ENCODE measurements at places on chromosomes 1 and 21.

DNA sequence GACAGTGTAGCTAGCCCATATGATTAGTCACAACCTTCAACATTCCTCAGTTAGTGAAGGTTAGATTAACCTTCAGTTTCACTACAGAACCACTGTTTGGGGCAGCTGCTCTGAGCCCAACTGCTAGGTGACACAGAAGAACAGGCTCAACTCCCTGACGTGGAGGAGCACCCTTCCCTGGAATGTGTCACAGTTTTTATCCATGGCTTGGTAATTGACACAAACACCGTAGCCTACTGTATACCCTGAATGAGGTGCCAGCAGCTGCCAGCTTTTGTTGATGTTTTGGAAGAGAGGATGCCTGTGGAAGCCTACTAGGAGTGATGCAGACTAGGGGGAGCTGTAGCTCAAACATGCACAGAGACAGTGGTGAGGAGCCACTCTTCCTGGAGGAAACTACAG is 56.6 kb upstream of the CR2 start:
- DNase-seq, result no peak

DNA sequence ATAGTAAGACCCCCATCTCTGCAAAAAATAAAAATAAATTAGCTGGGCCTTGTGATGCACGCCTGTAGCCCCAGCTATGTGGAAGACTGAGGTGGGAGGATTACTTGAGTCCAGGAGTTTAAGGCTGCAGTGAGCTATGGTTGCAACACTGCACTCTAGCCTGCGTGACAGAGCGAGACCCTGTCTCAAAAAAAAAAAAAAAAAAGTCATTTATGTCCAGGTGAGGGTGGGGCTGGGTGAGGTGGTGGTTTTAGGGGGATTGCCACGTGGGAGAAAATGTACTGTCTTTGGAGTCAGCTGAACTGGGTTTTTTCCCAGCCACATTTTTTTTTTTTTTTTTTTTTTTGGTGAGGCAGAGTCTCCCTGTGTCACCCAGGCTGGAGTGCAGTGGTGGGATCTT is 6.7 kb downstream of the PIK3CD start:
- no peak for DNase-seq

DNA sequence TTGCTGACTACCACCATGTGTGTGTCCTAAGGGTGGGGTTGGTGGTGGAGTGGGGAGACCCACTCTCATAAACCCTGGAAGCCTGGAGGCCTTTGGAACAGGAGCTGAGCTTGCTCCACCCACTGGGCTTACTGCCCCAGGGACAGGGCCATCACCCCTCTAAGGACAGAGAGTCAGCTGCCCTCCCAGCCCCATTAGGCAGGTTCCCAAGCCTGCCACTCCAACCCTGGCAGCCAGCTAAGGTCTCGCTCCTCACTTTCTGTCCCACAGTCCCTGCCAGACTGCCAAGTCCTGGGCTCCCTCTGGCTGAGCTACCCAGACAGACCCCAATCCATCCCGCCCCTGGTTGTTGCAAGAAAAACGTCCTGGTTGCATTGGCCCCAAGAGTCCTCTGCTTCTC is 3.8 kb downstream of the NT5C1A start:
- DNase-seq, result no peak

GRCh38 chr1:234579967-234580366 is 30.0 kb downstream of the IRF2BP2 start:
- no peak for DNase-seq

DNA sequence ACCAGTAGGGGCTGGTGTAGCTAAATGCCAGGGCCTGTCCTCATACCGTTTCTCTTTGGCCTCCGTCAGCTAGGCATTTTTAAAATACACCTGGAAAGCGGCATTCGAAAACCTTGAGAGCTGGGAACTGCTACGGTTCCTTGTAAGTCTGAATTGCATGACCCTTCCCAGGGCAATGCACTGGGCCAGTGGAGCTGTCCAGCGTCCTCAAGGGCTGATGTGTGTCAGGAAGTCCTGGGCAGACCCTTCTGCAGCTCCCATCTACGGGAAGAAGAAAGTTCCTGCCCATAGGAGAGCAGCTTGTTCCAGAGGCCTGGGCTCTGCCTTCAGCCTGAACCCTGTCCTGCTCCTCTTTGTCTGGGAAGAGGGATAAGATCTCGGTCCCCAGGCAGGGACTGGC is 34.1 kb downstream of the UBASH3A start:
- DNase-seq, result peak; percentile 48

GRCh38 chr1:168654198-168654915 is 74.6 kb downstream of the DPT start:
- DNase-seq, result no peak

DNA sequence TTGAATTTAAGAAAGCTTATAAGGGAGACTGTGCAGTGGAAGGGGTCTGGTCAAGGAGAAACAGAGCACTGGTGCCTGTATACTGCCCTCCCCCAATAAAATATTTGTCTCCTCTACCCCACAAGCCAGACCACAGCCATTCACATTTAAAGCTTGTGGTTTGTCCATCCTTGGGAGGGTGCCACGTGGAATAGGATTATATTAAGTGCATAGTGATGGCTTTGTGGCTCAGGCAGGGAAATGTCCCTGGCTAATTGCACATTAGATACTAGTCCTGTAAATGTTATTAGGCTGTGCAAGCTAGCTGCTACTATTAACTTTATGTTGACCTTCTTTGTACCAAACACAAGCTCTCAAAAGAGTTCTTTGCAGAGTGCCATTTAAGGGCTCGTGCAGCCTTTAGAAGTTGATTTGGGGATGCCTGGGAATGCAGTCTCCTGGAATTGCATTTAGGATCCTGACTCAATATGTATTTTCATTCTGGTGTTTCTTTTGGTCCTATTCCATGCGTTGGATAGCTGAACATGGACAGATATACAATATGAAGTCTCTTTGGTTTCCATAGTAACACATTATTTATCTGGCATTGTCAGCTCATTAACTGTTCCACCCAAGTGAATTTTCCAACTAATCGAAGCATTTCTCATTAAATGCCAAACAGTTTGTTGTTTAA is 210.6 kb downstream of the ROR1 start:
- DNase-seq, result peak; percentile 58

DNA sequence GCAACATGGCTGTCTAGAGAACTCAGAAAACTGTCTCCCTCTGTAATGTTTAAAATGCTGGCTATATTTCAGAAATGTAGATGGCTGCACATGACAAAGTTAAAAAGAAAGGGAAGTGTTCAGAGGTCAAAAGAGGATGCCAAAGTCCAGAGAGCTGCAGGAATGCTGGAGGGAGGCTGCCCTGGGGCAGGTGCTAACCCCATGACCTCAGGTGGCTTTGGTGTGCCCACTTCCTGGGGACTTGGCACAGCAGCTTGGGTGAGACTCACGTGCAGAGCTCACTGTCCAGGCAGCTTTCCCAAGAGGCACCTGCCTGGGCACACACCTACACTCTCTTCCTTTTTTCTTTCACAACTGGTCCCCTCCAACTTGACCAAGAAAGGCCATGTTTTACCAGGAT is 256.4 kb downstream of the KCNJ6 start:
- DNase-seq, result no peak

- DNase-seq, result peak; percentile 75
These were observed 2.4 kb upstream of the IKBKE start for GRCh38 chr1:206467915-206468314.

DNA sequence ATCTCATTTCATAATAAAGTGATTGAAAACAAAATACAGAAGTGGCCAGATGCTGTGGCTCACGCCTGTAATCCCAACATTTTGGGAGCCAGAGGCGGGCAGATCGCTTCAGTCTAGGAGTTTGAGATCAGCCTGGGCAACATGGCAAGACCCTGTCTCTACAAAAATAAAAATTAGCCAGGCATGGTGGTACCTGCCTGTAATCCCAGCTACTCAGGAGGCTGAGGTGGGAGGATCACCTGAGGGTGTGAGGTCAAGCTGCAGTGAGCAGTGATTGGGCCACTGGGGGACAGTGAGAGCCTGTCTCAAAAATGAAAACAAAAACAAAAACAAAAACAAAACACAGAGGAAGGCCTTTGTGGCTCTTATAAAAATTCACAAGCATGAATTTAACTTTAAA is 38.6 kb downstream of the TRIM33 start:
- DNase-seq, result no peak

DNA sequence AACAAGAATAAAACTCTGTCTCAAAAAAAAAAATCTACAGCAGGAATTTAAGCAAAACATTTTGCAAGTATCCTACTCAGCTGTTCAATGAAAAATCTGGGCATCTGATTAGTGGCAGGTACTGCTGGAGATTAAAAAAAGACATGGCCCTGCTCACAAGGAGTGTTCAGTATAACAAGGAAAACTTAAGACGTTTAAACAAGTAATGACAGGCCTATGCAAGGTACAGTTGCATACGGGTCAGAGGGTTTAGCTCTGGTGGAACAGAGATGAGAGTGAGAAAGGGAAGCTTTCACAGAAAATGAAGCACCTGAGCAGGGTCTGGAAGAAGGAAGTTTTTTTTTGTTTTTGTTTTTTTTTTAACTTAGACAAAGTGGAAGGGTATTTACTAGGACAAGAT is 23.0 kb downstream of the SNRNP40 start:
- DNase-seq, result no peak

GRCh38 chr1:212670301-212670700 is 29.3 kb downstream of the BATF3 start:
- no peak for DNase-seq

- no peak for DNase-seq
These were observed at the start of gene CLDN14 for GRCh38 chr21:36479415-36480402. TSS of gene CLDN14 (minus strand) at chr21:36480122. CDS start at chr21:36461695, 18,427 bp downstream.

DNA sequence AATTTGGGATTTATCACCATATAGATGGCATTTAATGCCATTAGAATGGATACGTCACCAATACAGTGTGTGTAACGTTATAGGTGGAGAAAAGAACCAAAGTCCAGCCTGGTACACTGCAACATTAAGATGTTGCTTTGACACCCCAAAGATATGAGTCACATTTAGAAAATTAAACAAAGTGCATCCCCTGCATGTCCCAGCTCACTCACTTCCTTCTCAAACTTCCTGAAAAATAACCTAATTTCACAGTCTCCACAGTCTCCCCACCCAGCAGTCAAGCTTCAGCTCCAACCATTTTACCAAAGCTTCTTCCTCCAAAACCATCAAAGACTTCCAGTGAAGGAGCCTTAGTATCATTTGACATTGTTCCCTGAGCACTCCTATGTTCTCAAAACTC is 111.9 kb downstream of the OMA1 start:
- DNase-seq, result no peak

DNA sequence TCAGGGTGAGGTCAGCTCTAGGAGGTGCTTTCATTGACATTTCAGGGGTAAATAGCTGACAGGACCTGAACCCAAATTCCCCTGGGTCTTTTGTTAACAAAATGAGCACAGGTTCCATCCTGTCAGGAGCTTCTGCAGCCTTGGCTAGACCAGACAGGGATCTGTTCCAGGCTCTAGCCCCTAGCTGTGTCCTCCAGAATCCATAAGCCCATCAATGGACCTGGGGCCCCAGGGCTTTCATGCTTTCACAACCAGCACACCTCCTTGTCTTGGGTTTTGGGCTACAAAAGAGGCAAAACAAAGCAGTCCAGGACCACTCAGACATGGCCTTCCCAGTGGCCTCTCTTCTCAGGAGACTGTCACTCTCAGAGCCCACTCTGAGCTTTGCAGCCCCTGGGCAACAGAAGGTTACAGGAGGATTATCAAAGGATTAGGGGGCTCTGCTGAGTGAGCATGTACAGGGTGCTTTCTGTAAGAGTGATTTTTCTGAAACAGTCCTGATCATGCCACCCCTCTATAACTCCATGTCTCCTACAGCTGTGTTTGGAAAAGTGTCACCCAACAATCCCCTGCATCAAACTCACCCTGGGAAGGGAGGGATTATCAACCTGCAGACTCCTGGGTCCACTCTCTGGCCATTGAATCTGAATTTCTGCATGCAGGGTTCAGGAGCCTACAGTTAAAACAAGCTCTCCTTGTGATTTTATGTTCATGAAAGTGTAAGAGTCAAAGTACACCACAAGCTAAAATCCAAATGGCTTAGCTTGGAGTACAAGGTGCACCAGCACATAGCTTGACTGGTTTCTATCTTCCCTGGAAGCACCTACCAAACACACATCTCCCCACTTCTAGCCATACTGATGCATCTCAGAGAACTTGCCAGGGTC is 67.7 kb upstream of the GCLM start:
- DNase-seq, result no peak

- DNase-seq, result no peak
These were observed 55.6 kb downstream of the L1TD1 start for GRCh38 chr1:62250126-62250726.

DNA sequence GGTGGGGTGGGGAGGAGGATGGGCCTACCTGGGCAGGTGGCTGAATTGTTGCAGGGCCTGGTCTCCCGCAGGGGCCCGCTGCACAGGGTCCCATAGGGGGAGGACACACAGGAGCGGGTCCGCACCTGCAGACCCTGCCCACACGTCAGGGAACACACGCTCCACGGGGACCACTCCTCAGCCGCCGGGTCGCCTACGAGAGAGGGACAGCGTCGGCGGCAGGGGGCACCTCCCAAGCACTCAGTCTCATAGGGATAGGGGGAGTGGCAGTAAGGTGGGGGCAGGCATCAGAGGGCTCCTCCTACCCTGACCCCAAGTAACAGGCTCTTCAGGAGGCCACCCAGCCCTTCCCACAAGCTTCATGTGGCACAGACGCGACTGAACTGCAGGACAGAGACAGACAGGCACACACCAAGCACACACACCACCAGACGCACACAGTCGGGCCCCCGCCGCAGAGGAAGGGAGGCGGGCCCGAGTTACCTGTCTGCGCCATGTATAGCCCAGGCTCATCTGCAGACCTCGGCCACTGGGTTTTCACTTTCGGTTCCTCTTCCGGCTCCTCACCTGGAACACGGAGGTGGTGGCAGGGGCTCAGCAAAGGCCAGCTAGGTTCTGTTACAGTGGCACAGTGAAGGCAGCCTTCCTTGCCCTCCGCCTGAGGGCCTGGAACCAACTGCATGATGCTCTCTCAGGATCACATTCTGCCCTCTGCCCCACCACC is 19.8 kb downstream of the ADGRB2 start:
- DNase-seq, result no peak

GRCh38 chr1:20200966-20201365 is 14.6 kb upstream of the PLA2G2C start:
- no peak for DNase-seq

- no peak for DNase-seq
These were observed 110.3 kb upstream of the CHRM3 start for GRCh38 chr1:239276051-239276450.

- no peak for DNase-seq
These were observed 12.8 kb downstream of the PLEKHO1 start for GRCh38 chr1:150162582-150162861.

- DNase-seq, result no peak
These were observed 1.9 kb upstream of the TMEM125 start for GRCh38 chr1:43267818-43268425.

GRCh38 chr1:94105957-94106529 is 14.9 kb downstream of the ABCA4 start:
- DNase-seq, result no peak

- no peak for DNase-seq
These were observed 15.7 kb upstream of the HUNK start for GRCh38 chr21:31857096-31857495.

Measured in tongue (tissue), 3 donors.